Activated T-helper 1 cell treated with Interleukin-2 at 50 U/mL for 16 hours (primary cell): ENCODE measurements at places on chromosomes 11 and 22.

GRCh38 chr22:42814215-42814614 is 42.9 kb downstream of the ARFGAP3 start:
- no peak for DNase-seq

- DNase-seq, result no peak
Measured at GRCh38 chr11:80466570-80466969, 1025.7 kb upstream of the TENM4 start.

DNA sequence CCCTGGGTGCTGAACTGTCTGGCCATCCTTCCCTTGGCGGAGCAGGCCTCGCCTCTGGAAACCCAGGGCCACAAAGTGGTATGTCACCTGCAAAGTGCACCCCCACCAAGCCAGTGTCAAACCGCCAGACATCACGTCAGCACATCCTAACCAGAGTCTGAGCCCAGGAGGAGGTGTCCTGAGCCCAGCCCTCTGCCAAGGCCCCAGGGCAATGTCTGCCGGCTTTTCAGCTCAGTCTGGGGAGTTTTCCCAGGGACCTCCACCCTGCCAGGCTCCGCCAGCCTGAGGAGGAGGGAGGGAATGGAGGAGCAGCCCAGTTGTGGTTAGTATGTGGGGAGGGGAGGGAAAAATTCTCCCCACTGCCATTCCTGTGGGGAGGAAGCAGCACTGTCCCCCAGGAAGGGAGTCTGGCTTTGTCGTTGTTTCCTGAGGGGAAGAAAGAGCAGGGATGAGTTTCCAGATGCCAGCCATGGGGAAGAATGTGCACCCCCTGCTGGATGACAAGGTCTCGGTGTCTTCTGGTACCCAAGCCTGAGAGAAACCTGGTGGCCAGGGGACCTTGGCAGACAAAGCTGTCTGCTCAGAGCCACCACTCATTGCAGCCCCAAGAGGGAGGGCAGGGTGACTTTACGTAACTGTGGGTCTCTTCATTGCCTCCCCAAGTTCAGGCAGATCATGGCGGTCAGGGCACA is 81.4 kb upstream of the CD82 start:
- DNase-seq, result no peak

- no peak for DNase-seq
Measured at GRCh38 chr11:133814588-133815100, 30.7 kb downstream of the SPATA19 start.

- no peak for DNase-seq
Measured at GRCh38 chr11:45374653-45375059, 88.5 kb upstream of the SYT13 start.

DNA sequence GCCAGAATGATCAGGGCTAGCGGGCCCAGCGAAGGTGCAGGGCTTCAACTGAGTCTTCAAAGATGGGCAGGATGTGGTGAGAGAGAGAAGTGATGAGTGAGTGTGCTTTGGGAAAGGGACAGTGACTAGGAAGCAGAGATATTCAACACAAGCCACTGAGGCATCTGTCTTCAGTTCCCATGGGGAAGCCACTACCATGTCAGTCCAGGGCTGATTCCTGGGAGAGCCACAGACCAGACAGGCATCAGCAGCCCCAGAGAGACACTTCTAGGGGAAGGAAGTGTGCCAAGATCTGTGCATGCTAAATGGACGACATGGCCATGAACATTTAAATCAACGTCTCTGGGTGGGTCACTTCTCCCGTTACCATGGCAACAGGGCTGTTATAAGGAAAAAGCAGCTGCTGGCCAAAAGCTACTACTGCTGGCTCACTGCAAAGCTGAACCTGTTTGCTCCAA is 28.5 kb downstream of the P4HA3 start:
- no peak for DNase-seq

- DNase-seq, result no peak
Measured at GRCh38 chr11:113806406-113806805, 26.8 kb downstream of the CLDN25 start.

GRCh38 chr22:40247976-40248375 is 70.3 kb downstream of the TNRC6B start:
- DNase-seq, result peak; percentile 45

- DNase-seq, result no peak
Measured at GRCh38 chr11:11229647-11230046, 123.4 kb downstream of the CSNK2A3 start.

DNA sequence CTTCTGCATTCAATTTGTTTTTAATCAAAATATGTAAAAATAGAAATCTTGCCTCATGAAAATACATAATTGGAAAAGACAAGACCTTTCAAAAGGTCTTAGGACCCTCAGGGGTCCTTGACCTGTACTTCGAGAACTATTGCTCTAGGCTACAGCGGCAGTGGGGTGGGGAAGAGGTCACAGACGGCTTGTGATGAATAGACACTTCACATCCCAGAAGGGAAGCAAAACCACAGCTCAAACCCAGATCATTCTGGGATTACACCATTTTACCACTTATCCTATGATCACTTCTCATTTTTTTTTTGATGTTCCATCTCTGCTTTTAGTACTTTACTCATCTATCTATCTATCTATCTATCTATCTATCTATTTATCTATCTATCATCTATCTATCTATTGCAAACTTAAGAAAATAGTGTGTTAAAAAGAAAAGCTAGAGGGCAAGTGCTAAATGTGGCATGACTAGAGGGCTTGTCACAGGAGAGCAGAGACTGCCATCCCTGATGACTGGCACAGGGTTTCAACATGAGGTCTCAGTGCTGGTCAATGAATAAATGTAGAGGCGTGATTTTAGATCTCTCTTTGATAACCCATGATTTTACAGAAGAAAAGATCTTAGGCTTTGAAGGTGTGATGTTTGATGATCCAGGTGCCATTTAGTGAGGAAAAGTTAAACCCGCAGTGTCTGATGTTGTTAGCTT is 37.1 kb downstream of the RNF141 start:
- DNase-seq, result no peak

DNA sequence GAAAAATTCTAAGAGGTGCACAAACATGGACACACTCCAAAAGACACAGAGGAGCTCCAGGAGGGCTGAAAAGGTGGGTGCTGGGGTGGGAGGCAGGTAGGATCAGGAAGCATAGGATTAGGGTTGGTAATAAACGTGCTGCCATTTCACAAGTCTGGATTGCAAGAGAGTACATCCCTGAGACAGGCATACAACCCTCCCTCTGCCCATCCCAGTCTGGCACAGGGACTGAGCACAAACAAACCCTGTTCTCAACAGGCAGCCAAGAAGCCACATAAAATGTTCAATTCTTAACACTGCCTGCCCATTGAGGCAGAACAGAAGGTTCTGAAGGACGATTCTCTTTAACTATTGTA is 18.5 kb downstream of the SLC35F2 start:
- DNase-seq, result no peak

DNA sequence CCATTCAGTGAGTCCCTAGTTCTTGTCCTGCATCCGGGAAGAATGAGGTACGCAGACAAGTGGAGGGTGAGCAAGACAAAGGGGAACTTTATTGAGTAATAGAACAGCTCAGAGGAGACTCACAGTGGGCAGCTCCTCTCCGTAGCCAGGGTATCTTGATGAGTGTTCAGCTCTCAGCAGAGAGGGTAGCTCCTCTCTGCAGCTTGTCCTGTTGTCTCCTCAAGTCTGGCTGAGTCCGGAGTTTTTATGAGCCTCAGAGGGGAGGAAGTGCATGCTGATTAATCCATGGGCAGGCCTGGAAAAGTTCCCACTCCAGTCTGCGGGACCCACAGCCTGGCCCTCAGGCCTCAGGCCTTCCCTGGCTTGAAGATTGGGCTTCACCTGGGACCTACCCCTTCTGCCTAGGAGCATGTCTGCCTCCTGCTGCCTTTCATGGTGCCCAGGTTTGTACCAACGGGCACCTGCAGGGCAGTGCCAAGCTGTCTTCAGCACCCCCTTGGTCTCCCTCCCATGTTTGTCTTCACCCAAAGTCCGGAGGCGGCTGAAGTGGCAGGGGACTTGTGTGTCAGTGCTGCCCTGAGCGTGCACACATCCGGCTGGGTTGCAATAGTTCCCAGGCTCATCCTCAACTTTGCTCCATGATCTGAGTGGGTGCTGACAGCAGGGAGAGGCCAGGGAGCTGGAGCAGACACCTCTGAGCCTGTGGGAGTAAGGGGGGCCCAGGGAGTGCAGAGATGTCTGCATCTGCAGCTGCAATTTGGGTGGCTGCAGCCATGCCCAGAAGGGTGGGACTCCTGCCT is 134.2 kb downstream of the LDLRAD3 start:
- no peak for DNase-seq

GRCh38 chr11:82682003-82682751 is 51.5 kb downstream of the FAM181B start:
- DNase-seq, result no peak

DNA sequence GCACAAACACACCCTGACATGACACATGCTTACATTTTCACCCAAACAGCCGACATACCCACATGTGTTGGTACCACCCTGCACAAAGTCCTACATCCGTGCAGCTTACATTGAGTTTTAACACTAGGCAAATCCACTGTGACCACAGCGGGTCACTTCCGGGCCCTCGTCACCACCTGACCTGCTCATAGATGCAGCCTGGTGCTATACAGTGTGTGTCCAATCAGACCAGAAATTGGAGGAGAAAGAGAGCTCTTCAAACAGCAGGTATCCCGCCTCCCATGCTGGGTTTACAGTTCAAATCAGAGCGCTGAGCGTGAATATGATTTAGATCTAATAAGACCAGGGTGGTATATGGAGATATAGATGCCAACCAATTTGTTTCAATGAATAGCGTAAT is 35.4 kb downstream of the PHF21B start:
- DNase-seq, result no peak

DNA sequence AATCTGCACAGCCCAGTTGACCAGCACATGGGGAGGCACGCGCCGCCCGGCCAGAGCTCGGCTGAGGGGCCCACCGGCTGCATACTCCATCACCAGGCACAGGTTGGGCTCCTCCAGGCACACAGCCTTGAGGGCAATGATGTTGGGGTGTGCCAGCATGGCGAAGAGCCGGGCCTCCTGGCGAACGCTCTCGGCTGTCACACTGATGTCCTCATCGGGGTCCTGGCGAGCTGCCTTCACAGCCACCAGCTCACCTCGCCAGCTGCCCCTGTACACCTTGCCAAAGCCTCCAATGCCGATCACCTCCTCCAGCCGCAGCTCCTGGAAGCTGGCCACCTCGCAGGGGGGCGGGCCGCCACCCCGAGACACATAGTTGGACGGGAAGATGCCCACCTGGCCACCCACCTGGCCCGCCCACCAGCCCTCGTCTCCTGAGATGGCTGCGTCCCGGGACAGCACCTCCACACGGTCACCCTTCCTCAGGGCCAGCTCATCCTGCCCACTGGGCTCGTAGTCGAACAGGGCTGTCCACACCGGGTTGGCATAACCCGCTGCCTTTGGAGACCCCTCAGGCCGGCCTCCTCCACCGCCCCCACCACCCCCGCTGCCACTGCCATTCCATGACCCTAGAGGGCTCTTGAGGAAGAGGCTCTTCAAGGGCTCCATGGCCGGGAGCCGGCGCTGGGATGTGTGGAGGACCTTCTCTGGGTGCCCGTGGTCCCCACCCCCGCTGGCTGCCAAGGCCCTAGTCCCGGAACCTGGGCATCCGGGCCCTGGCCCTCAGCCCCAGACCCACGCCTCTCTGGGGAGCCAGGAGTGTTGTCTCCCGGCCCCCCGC is 711 bp downstream of the MAP3K11 start:
- no peak for DNase-seq

DNA sequence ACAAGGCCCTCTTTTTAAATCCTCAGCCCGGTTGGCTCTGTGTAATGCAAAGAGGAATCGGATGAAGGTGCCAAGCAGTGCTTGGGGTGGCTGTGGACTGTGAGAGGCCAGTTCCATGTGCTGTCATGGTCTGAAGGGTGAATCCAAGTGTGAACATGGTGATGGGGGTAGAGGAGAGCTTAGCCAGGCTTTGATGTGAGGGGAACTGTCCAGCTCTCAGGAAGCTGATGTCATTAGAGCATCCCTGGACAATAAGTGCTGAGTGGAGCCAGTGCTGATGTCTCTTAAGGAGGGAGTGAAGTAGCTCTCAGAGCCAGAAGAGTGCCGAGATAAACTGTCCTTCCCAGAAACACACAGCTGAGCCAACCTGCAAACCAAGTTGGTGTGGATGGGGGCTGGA is 53.6 kb downstream of the NAV2 start:
- DNase-seq, result no peak

DNA sequence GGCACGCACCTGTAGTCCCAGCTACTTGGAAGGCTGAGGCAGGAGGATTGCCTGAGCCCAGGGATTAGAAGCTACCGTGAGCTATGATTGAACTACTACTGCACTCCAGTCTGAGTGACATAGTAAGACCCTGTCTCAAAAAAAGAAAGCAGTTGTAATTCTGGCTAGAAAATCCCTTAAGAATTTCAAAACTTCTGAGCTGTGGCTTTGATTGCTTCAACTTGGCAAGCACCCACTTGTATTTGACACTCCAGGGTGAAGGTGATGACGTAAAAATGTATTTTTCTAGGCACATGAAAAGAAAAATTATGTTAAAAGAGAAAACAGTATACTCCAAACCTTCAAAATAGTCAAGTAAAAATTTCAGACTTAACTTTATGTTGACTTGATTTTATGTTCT is 23.6 kb upstream of the ALKBH3 start:
- no peak for DNase-seq

GRCh38 chr22:26986884-26987283 is 329.5 kb downstream of the MIAT start:
- DNase-seq, result no peak

DNA sequence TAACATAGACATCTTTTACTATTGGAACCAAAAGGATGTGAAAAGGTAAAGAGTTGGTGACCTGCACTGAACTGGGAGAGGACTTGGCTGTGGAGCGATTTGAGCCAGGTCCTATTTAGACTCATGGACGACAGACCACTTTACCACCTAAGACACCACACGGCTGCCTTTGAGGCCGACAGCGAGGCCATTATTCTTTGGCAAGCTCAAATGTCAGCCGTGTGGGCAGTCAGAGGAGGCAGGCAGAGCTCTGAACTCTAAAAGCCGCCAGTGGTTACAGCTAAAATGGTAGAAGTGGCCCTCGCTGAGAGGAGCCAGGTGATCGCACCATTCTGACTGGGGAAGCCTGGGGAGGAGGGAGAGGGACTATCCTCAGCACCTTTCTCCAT is 50.5 kb downstream of the SCUBE1 start:
- DNase-seq, result no peak

DNA sequence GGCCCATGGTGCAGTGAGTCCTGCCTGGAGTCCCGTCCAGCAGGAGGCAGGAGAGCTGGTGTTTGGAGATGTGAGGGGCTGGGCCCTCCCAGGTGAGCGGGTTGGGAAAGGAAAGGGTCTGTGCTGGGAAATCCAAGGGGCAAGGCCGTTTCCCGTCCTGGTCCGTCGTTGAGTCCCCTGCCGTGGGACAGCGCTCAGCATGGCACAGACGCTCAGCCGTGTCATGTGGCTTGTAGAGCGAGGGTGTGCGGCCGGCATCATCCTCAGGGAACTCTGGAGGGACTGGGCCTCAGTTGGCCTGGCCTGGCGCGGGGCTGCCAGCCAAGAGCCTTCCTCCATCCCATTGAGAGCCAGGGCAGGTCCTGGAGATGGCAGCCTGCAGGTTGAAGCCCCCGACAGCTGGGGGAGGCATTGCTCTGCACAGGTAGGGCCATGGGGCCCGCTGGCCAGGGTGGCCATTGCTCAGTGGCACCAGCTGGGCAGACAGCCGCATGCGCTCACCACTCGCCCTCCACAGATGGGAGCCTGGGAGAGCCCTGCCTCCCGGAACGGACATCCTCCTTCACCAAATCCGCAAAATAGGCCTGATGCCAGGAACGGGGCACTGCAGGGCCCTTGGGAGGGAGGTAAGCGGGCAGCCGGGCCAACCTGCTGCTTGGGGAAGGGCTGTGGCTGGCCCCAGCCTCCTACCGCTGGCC is 28.7 kb downstream of the KCNQ1 start:
- DNase-seq, result no peak

- DNase-seq, result no peak
Measured at GRCh38 chr22:40684728-40685127, 5.4 kb downstream of the MCHR1 start.

GRCh38 chr11:10751581-10751940 is 515 bp downstream of the CTR9 start:
- DNase-seq, result no peak
